ENCODE measurements at places on chromosomes 16 and 17. TPM values are rescaled to one million over a fixed set of nuclear protein-coding genes. Genes with fewer than 3 reads are reported as not detected.

Gene NKD1
- 13.1 TPM for total RNA-seq

GRCh38 chr16:79466111-79466510, 134.4 kb downstream of the MAF start:
- no peak overlapping the region for H3K27ac ChIP-seq
- peaks cover 6% of the 10 kb centered on the region for H3K4me1 ChIP-seq
- no peaks in the 10 kb centered on the region for H3K36me3 ChIP-seq
- H3K4me3 ChIP-seq, result no peak overlapping the region
- no peak for DNase-seq

Gene BCO1
- total RNA-seq, result not detected

GRCh38 chr16:9138731-9139501, 47.5 kb downstream of the HAPSTR1 start:
- no peaks in the 10 kb centered on the region for H3K36me3 ChIP-seq
- peak; percentile 75 for DNase-seq
- no peak overlapping the region for H3K4me3 ChIP-seq
- H3K27me3 ChIP-seq, result no peaks in the 10 kb centered on the region

DNA sequence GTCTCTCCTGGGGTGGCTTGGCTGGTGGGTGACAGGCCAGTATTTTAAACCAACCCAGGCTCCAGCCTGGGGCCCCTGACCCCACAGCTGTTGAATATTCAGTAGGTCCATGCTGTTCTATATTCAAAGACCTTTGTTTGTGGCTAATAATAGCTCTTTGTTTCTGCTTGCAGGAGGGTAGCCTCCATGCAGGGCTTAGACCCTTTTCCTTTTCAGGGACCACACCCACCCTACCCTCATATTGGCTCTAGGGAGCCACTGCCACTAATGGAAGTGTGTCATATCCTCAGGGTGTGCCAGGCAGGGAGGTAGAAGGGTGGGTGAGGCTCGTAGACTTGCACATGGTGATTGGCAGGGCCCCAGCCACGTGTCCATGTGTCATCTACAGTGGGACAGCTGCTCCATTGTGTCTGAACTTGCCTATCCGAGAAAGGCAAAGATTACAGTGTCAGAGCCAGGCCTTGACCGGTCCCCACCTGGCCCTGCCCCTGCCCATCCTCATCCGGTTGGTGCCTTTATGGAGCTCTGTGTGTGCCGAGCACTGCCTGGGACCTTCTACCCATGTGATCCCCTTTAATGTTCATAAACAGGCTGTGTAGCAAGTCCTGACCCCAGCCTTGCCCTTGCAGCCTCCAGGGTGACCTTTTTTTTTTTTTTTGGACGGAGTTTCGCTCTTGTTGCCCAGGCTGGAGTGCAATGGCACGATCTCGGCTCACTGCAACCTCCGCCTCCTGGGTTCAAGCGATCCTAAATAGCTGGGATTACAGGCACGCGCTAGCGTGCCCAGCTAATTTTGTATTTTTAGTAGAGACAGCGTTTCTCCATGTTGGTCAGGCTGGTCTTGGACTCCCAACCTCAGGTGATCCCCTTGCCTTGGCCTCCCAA, 22.1 kb downstream of the TMC7 start:
- DNase-seq, result no peak
- no peak overlapping the region for H3K27ac ChIP-seq
- H3K4me1 ChIP-seq, result no peaks in the 10 kb centered on the region
- no peak overlapping the region for H3K4me3 ChIP-seq
- H3K27me3 ChIP-seq, result no peaks in the 10 kb centered on the region

Gene UMOD
- total RNA-seq, result not detected

DNA sequence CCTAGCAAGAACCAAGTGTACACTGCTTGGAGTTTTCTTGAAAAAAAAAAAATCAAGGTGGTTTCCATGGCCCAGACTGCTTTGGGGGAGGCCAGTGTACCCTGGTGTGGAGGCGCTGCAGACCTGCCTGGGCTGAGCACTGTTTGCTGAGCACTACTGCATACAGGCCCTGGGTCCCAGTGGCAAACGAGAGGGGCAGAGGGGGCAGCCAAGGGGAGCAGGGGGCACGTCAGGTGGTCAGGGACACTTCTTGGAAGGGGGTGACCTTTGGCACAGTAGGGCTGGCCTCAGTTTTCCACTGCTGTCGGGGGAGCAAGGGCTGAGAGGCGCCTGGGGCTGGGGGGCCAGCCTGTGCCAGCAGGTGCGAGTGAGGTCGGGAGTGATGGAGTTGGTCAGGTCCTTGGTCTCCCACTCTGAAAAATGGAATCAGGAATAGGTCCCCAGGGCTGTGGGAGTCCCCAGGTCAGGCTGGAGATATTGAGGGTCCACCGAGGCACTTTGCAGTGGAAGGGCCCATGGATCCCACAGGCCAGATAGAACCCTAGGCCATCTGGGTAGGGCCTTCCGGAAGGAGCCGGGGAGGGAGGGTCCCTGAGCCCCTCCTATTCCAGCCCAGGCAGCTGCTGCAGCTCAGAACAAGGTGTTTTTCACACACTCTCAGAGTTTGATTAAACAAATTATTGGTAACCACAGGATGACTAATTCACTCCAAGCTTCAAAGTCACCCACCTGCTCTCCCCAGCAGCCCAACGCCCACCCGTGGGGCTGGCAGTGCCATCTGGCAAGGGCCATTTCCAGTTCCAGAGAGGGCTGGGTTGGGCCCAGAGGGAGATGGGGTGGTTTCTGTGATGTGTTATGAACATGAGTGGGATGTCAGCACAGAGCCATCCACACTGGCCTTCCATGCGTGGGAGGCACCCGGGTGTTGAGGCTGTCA, 3.5 kb downstream of the ZFPM1 start:
- H3K27ac ChIP-seq, result no peak overlapping the region
- no peaks in the 10 kb centered on the region for H3K27me3 ChIP-seq
- H3K36me3 ChIP-seq, result no peaks in the 10 kb centered on the region
- H3K4me1 ChIP-seq, result peaks cover 28% of the 10 kb centered on the region
- DNase-seq, result no peak

Gene ROGDI
- total RNA-seq, result 59.7 TPM

DNA sequence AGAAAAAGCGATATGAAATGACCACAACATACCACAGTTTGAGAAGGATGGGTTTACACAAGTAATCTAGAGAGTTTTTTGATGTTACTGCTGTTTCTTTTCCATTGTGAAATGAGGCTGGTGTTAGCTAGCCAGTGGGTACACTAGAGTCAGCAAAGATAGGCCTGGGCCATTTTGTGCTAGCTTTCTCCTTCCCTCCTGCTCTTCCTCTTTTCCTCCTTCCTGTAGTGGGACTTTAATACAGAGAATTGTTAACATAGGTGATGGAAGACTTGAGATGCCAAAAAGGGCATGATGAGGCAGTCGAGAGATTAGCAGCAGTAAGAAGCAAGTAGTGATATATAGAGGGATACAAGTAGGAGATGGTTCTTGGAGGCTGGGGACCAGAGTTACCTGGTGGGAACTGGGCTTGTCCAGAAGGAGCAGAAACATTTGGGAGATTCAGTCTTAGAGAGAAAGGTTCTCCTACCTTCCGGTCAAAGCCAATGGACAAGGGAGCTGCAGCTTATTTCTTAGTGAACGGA, 7.7 kb downstream of the NSRP1 start:
- H3K4me1 ChIP-seq, result peaks cover 20% of the 10 kb centered on the region
- H3K36me3 ChIP-seq, result no peaks in the 10 kb centered on the region
- H3K4me3 ChIP-seq, result no peak overlapping the region
- H3K27me3 ChIP-seq, result no peaks in the 10 kb centered on the region
- no peak for DNase-seq
- H3K27ac ChIP-seq, result no peak overlapping the region

DNA sequence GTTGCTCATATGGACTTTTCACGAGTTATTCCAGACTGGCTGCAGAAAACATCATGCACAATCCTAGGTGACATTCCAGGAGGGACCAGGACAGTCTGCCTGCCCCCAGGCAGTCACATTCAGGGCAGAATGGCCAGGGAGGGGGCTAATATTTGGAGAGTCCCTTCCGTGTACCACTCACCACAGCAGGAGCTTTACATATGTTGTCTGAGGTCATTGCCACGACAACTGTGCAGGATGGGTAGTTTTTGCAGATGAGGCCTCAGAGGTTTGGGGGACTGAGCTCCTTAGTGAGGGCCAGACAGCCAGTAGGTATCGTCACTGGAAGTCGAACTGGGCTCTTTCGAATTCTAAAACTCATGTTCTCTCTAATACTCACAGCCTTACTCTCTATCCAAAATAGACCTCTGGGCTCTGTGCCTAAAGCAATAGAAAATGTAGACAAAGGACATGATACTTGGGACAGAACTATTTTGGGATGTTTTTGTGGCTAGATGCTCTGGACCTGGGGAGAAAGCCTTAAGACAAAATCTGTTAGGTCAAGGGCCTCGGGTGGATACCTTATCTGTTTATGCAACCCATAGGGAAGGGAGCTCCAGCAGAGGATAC, 338.5 kb downstream of the MAF start:
- no peak overlapping the region for H3K27ac ChIP-seq

- H3K36me3 ChIP-seq, result peaks cover 76% of the 10 kb centered on the region
- H3K4me3 ChIP-seq, result no peak overlapping the region
- H3K27me3 ChIP-seq, result no peaks in the 10 kb centered on the region
- no peaks in the 10 kb centered on the region for H3K4me1 ChIP-seq
- H3K27ac ChIP-seq, result no peak overlapping the region
Observed at GRCh38 chr16:2769675-2770056, 7.4 kb downstream of the ELOB start.

DNA sequence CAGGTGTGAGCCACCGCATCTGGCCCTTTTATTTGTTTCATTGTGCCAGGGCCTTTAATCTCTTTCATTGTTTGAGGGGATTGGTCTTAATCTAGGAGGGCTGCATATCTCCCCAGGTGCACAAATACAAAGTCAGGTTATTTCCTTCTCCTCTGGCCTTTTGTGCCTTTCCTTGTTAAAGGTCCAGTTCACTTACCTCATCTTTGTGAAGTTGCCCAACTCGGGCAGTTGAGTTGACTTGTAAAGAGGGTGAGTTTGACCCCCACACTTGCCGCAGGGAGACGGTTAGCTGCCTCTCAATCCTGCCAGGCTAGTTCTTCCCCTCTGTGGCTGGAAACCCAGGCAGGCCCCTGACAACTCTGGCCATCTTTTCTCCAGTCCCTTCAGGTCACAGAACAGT, 33.4 kb downstream of the TMEM92 start:
- H3K27ac ChIP-seq, result no peak overlapping the region
- H3K4me3 ChIP-seq, result no peak overlapping the region
- peaks cover 10% of the 10 kb centered on the region for H3K4me1 ChIP-seq

Gene PRR11
- total RNA-seq, result 3.4 TPM

DNA sequence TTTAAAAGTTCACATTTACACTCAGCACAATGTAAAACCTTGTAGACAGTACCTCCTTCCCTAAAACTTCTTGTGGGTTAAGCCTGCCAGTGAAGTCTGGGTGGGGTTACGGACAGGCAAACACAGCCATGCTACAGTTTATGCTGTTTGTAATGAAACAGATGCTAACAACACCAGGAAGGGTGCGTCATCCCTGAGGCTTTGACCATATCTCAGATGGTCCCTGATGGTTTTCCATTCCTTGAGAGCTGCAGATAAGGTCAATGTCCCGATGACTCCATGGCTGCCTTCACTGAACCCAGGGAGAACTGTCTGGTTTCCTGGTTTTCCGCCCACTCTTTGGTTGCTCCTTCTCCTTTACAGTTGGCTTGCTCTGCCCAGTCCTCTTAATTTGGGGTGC, 29.1 kb downstream of the GAS7 start:
- peaks cover 7% of the 10 kb centered on the region for H3K4me1 ChIP-seq
- H3K27ac ChIP-seq, result no peak overlapping the region
- no peaks in the 10 kb centered on the region for H3K36me3 ChIP-seq
- H3K27me3 ChIP-seq, result no peaks in the 10 kb centered on the region

GRCh38 chr16:11632455-11632939, 35.8 kb upstream of the SNN start:
- no peaks in the 10 kb centered on the region for H3K27me3 ChIP-seq
- H3K4me1 ChIP-seq, result peaks cover 40% of the 10 kb centered on the region
- H3K36me3 ChIP-seq, result no peaks in the 10 kb centered on the region
- H3K27ac ChIP-seq, result peak overlapping the region; percentile 69
- DNase-seq, result peak; percentile 80
- no peak overlapping the region for H3K4me3 ChIP-seq

DNA sequence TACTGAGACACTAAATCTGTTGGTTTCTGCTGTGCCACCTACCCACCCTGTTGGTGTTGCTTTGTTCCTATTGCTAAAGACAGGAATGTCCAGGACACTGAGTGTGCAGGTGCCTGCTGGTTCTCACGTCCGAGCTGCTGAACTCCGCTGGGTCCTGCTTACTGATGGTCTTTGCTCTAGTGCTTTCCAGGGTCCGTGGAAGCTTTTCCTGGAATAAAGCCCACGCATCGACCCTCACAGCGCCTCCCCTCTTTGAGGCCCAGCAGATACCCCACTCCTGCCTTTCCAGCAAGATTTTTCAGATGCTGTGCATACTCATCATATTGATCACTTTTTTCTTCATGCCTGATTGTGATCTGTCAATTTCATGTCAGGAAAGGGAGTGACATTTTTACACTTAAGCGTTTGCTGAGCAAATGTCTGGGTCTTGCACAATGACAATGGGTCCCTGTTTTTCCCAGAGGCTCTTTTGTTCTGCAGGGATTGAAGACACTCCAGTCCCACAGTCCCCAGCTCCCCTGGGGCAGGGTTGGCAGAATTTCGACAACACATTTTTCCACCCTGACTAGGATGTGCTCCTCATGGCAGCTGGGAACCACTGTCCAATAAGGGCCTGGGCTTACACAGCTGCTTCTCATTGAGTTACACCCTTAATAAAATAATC, 14.6 kb downstream of the STH start:
- no peak overlapping the region for H3K27ac ChIP-seq
- no peak overlapping the region for H3K4me3 ChIP-seq
- H3K4me1 ChIP-seq, result peaks cover 4% of the 10 kb centered on the region
- no peak for DNase-seq

GRCh38 chr16:61891460-61891859, 144.8 kb downstream of the CDH8 start:
- no peak overlapping the region for H3K4me3 ChIP-seq
- no peaks in the 10 kb centered on the region for H3K36me3 ChIP-seq
- no peak overlapping the region for H3K27ac ChIP-seq
- DNase-seq, result no peak

Gene PLA2G10
- 22.5 TPM for total RNA-seq

DNA sequence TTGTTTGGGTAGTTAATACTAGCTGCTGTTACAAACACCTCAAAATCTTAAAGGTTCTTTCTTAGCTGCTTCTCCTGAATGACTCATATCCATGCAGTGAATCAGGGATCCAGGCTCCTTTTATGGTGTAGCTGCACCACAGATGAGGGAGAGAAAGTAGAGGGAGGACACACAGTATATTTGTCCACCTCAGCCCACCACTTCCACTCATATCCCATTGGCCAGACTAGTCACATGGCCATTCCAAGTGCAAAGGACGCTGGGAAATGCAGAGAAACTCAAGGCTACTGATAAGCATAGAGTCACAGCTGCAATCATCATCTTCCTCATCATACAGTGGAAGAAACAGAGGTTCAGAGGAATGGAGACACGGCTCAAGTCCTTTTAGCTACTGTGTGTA, 63.8 kb downstream of the GSG1L start:
- no peak overlapping the region for H3K27ac ChIP-seq
- no peaks in the 10 kb centered on the region for H3K27me3 ChIP-seq
- H3K36me3 ChIP-seq, result no peaks in the 10 kb centered on the region
- H3K4me1 ChIP-seq, result no peaks in the 10 kb centered on the region

Gene NPIPA3
- total RNA-seq, result 1.1 TPM
